Stimulated activated CD4-positive, alpha-beta T cell treated with anti-CD3 and anti-CD28 coated beads, TNF-alpha, amount 100 ng/mL, for 1 hour (primary cell): ENCODE measurements at places on chromosomes 2 and 18.

- DNase-seq: no peak
Measured at GRCh38 chr18:48422947-48423378, 13.8 kb upstream of the ZBTB7C start.

GRCh38 chr2:152354069-152354755 is 19.2 kb downstream of the FMNL2 start:
- no peak for DNase-seq

DNA sequence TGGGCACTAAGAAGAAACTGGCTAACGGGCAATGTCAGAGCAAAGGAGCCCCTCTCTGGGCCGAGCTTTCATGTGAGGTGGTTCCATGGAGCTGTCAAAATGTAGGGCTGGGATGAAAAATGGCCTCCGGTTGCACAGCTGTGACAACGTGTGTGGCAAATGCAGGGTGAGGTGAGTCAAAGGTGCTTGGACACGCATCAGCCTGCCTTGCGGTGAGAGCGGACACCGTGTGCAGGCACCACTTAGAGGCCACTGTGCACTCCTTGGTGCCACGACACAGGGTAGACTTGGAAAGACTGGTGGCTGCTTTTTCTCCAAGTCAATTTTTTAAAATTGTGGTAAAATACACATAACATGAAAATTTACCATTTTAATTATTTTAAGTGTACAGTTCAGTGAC is 195.4 kb downstream of the ZBTB7C start:
- no peak for DNase-seq

- DNase-seq: no peak
Measured at GRCh38 chr18:44936485-44936884, 255.8 kb downstream of the SETBP1 start.

GRCh38 chr2:171432969-171433762 is 624 bp downstream of the METTL8 start:
- no peak for DNase-seq

GRCh38 chr2:173983391-173983871 is 18.3 kb upstream of the SP3 start:
- DNase-seq: no peak

DNA sequence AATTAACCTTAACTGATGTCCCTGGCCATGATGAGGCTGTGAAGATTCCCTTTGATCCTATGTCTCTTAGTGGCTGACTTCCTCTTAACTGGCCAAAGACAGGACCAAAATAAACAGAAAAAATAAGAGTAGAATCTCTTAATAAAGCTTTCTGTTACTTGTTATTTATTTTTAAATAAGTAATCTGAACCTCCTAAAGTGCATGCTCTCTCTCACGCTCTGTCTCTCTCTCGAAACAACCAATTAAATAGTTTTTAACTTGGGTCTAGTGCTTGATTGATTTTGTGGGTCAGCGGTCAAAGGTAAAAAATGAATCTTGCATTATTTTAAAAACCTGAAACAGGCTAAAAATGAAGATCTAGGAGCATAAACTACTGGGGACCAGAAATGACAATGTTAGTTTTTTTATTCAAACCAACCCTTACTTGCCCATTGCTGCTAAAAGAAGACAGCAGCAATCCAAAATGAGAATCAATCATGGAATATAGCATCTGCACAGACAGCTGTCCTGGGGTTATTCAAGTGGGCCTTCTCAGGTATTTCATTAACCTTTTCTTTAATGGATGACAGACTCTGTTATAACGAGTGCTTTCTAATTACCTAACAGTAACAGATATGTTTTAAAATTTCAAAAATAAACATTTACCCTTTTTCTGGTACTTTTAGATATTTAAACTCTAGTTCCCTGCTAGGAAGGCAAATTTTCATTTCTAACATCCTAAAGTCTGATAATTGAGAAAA is 11.2 kb downstream of the GAREM1 start:
- DNase-seq: no peak

GRCh38 chr2:191836853-191837769 is 9.8 kb downstream of the CAVIN2 start:
- DNase-seq: no peak

- no peak for DNase-seq
Measured at GRCh38 chr2:11866358-11867335, 120.2 kb downstream of the LPIN1 start.

DNA sequence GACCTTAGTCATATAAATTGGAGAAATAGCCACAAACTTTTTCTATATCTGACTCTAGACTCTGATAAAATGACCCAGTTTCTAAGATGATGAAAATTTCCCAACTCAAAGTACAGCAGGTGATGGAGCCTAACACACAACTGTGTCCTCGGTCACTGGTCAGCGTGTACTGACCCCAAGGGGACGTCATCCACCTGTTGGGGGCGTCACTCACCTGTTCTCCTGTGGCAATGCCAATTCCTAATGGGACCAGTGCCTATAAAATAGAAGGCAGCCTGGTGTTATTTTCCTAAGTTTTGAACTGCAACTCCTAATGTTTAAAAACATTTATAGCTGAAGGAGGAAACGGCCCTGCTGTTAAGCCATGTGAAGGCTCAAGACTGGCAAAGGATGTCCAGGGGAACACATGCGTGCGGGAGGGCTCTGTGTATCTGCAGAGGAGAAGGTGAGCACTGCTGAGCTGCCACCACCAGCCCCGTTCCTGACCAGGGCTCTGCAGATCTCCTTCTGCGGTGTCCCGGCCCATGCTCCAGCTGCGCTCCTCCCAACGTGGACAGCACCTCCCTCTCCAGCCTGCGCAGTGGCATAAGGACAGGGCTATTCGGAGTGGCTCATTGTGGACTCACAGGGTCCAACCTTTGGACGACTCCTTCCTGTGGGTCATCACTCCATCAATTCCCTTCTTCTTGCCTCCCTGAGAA is 21.2 kb downstream of the TYMS start:
- no peak for DNase-seq

- no peak for DNase-seq
Measured at GRCh38 chr2:9221223-9221622, 14.6 kb downstream of the ASAP2 start.

- no peak for DNase-seq
Measured at GRCh38 chr2:37560863-37561614, 110.4 kb downstream of the CDC42EP3 start.

GRCh38 chr2:48508461-48509124 is 21.4 kb upstream of the STON1 start:
- DNase-seq: no peak
